HT1080 (cell line): ENCODE measurements at places on chromosomes 2 and 18. TPM values are rescaled to one million over a fixed set of nuclear protein-coding genes. Genes with fewer than 3 reads are reported as not detected.

DNA sequence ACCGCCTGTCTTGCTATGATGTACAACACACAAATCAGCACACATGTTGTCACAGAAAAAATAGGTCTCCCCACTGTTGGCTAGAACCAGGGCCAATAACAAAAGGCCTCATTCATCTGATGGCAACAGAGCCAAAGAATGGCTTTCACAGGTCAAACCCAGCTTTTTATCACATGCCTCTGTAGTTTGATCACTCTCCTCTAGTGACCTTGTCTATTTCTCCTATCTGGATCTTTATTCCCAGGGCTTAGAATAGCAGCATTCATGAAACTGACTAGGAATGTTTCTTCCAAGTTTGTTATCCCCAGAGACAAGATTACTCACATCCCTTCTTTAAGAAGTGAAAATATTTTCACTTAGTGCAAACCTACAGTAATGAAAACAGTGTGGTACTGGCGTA is 285.8 kb upstream of the GYPC start:
- DNase-seq, result peak; percentile 26

- no peak for DNase-seq
These were observed 211.6 kb downstream of the PTH2R start for GRCh38 chr2:208618220-208618619.

GRCh38 chr2:10513201-10513600 is 65.1 kb upstream of the ODC1 start:
- no peak for DNase-seq

- DNase-seq, result no peak
These were observed 19.5 kb downstream of the RTN4 start for GRCh38 chr2:55030766-55031165.

DNA sequence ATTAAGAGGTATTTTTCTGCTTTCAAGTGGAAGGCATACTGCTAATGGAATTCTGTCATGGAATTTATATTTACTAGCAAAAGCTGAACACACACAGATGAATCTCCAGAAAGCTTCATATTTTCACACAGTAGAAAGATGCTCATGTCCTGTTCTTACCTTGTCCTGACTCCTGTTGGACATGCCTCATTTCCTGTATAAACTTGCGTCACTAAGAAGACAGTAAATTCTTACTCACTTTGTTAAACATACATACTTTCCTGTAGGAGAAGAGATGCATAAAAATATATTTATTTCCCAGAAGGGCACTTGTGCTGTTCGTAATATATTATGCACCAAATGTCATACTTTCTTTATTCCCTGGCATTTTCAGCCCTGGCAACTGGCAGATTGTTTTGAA is 238.3 kb upstream of the RASGRP3 start:
- DNase-seq, result peak; percentile 82

DNA sequence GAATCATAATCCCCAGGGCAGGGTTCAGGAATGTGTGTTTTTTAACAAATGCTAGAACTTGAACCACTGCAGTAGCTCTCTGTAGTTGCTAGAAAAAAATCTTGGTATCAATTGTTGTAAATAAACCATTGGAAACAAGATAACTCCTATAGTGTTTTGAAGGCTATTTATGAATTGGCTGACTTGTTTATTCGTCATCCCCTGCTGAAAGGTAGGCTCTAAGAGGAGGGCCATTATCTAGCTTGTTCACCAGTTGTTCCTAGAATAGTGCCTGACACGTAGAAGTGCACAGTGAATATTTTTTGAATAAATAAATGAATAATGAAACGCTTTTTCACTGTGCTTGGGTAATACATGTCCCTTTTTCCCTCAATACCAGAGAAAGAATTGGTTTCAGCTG is 211.4 kb downstream of the BABAM2 start:
- no peak for DNase-seq

DNA sequence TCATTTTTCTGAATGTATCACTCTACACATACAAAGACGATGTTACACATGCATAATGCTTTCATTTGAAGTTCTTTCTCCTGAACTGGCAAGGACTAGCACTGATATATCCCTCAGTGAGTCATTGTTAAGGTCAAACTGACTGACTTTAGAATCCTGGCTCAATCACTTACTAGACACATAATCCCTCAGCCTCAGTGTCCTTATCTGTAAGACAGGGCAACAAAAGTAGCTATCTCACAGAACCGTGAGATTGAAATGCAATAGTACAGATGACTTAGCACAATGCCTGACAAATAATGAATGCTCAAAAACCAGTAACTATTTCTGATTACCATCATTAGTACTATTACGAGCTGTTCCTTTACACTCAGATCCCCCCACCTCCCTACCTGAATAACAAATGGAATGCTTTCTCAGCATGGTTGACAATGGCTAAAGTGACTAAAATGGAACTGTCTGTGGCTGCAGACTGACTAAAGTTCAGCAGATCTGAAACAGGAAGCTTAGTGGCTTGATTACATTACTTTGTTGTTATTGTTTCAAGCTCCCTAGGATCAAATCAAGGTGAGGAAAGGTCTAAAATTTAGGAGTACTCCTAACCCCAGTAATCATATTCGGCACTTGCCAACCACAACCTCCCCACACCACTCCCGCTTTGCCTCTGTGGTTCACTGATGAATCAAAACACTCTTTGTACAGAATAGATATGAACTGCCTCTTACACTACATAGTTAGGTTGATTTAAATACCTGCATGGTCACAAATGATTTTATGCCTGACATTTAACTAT is 35.8 kb upstream of the CACNB4 start:
- DNase-seq, result peak; percentile 46

DNA sequence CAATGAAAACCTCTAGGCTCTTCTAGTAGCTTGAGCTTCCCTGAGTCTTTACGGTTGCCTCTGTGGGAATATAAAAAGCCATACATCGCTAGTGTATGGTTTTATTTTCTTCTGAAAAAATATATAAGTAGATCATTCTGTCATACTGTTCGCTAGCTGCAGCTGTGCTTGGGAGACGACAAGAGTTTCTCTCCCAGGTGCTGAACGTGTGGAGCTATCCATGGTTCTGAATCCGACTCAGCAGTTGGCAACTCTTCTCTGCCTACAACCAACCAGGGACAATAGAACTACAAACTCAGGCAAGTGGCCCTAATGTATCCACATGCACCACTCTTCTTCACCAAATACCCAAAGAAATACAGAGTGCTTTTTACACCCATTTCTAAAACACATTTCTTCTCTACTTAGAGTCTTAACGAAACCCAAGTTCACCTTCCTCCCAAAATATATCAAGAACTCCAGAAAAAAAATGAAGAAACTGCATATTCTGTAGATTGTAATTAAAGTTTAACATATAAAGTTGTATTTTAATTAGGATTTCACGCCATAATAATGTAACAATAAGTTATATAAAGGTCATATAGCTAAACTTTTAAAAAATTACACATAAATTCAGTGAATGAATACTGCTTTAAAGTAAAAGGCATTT is 2.2 kb upstream of the KCNH7 start:
- peak; percentile 72 for DNase-seq

DNA sequence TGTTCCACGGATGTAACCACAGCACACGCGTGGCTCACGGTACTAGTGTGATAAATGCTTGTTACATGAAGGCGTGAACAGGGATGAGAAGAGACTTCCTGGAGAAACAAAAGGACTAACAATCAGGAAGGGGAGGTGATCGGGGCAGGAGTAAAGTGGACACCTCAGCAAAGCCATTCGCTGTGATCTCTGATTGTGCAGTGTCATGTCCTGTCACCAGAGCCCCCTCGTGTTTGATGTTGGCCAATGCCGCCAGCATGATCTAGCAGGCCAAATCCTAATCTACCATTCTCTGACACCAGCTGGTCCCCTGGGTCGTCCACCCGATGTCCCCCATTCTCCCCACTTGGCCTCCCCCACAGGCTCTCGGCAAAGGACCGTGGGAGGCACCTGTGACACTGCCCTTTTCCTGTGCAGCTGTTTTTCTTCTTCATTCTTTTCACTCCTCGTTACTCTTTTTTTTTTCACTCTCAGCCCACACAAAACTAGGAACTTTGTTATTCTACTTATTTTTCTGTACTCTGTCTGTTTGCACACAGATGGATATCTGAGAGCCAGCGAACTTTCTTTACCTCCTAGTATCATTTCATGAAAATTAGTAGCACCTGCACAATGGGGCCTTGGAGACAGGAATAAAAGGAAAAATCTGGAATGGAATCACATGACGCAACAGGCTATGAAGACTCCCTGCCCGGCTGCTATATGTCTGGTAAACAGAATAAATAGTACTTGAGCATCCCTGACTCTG is 146.8 kb downstream of the TGIF1 start:
- DNase-seq, result peak; percentile 43

DNA sequence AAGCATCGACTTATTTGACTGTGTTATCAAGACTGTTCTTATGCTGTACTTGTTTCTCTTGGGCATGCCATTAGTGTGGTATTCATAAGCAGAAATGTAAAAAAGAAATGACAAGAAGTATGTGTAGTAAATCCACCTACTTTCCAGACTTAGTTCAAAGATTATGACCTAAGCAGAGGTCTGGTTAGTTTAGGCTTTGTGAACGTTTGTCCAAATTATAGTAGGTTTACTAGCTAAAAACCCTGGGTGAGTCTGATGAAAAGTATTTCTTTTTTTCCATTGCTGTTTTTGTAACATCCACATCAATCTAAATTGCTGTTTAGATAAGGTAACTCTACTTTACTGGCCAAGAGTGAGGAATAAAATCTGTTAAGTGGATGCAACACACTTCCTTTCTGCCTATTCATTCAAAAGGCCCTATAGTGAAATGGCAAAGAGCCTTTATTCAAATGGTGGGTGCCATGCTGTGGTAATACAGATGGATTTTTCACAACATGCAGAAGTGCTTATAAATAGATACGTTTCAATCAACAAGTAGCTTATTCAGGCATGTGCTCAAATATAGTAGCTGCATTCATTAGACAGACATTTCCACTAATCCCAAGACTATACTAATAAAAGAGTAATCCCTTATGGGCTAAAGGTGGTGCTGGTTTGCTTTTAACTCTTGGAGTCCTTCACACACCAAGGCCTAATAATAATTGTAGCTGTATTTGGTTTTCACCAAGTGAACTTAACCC is 122.5 kb upstream of the LTBP1 start:
- no peak for DNase-seq

DNA sequence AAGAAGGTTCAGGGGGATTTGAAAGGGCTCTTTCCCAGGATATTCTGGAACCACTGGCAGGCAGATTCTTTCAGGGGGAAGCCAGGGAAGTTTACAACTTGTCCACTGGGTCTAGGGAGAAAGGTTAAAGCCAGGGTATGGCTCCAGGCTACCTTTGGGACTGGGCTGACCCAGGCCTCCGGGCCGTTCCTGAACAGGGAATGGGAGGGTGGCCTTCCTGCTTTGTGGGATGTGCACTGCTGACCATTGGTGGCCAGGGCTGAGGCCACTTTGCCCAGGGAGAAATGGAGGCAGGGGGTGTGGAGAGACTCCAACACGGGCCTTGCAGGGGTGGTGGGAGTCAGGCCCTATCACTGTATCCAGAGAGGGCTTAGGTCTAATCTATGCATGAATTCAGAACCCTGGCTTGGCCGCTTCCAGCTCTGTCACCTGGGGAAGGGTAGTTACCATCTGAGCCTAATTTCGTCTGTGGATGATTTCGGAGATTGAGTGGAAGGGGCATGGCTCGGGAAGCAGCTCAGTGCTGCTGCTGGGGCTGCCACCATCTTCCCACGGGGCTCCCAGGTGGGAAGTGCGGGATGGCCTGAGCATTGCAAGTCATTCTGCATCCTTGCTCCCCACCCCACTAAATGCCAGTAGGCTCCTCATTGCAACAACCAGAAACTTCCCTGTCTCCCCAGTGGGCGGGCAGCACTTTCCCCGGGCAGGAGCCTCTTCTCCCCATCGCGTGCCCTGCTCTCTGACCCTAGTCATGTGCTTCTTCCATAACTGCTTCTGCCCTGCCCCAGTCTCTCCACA is 57.1 kb upstream of the OTOF start:
- no peak for DNase-seq

- peak; percentile 49 for DNase-seq
These were observed 59.9 kb downstream of the KYNU start for GRCh38 chr2:142937347-142937746.

DNA sequence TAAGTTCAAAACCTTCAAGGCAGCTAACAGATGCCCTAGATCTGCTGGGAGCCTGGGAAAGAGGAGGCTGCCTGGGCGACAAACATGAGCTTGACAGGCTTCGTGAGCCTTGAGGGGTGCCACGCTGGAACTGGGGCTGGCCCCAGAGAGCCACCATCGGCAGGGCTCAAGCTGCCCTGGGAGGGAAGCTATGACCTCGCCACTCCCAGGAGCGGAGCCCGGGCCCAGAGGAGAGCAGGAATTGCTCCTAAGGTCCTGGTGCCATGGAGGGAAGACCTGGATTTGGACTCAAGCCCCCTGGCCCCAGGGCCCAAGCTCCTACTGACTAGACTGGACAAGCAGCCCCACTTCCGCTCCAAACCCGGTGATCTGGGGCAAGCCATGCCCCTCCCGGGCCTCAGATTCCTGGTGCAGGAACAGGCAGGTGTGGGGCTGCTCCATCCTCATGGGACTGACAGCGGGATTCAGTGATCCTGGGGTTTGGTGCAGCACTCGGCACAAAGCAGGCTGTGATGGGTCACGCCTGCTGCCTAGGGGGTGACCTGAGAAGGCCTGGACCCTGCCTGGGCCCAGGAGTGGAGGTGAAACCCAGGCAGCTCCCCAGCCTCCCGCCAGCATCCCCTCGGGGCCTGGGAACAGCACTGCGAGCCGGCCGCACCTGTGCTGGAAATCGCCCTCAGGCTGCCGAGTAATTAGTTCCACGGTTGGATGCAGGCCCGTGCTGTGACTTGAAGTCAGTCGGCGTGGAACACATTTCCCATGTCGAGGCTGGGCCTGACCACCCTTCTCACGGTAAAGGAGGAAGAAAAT is 246.9 kb downstream of the NDUFA10 start:
- no peak for DNase-seq

- DNase-seq, result peak; percentile 29
These were observed 87.0 kb upstream of the ITGA6 start for GRCh38 chr2:172340394-172340793.

DNA sequence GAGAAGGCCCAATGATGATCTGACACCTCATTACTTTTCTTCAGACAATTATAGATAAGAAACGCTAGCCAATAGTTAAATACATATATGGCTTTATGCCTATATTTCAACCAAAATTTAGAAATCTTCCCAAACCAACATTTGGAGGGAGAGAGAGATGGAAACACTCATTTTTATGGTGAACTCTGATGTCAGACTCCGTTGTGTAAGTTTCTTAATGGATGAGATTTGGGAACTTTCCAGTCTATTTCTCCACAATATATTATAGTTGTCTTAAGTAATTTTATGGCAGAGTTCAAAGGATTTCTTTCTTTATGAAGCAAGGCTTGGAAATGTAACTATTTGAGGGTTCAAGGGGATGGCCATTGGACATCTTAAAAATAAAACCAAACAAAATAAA is 407.0 kb downstream of the DCC start:
- no peak for DNase-seq

Gene DSC2
- 0.98 and 1.2 TPM in 2 replicates for total RNA-seq

Gene TIGD1
- total RNA-seq, result 4.2 and 5.6 TPM in 2 replicates

Gene MORN2
- total RNA-seq, result 11.3 and 11.6 TPM in 2 replicates

Gene FOXI3
- total RNA-seq, result not detected in 2 replicates

Gene C1QL2
- 0.03 TPM in 1 of 2 replicates, not detected in the other for total RNA-seq

Gene APOB
- 0.27 TPM in 1 of 2 replicates, not detected in the other for total RNA-seq

Gene LRPPRC
- total RNA-seq, result 46.2 and 50.5 TPM in 2 replicates

Gene TMEM37
- 0.24 and 0.27 TPM in 2 replicates for total RNA-seq
